ENCODE measurements at places on chromosomes 3 and 15. TPM values are rescaled to one million over a fixed set of nuclear protein-coding genes. Genes with fewer than 3 reads are reported as not detected.

- DNase-seq, result no peak
These were observed 33.8 kb downstream of the RBMS3 start for GRCh38 chr3:29314727-29315088.

DNA sequence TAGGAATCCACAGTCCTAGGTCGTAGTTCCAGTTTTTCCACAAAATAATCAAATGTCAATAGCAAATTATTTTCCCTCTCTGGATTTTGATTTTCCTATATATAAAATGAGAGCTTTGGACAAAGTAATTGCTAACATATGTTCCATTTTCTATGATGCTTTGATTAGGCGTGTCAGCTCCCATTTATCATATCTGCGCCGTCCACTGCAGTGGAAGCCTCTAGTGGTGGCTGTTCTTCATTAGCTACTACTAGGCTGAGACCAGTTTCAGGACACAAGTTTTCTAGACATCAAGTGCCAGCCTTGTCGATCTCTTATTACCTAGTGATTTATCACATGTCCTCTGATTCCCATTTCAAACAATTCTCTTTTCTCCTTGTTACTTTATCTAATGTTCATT lies 271.5 kb downstream of the TUSC7 start:
- no peak for DNase-seq

- DNase-seq, result no peak
These were observed 907 bp upstream of the HERC1 start for GRCh38 chr15:63834500-63835210.

Gene CTSH
- total RNA-seq, result 31.3 TPM

DNA sequence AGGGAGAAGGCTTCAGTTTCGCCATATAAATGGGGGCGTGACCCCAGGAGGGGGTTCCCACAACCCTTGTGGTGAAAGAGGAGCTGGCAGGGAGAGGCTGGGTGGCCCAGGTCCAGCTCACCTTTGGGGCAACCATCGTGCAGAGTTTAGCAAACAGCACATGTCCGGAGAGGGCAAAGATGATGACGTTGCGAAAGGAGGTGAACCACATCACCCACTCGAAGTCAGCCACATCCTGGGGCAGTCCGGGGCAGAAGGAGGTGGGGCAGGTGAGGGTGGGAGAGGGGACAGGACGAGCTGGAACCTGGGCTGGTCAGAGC lies 3.7 kb downstream of the HHATL start:
- peak; percentile 35 for DNase-seq

DNA sequence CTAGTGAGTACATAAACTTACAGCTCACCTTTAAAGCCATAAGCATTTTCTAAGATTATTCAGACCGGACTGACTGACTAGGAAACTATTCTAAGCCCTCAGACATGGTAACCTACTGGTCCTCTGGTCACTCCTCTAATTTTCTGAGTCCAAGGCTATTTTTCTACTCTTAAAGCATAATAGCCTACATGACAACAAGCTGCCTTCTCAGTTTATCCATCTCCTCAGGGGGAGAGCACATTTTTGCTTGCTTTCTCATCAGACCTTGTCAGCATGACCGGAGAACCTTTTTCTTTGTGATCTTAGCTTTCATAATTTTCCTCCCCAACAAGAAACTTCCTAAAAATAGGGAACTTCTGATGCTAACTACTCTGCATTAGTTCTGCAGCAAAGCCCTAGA lies 38.4 kb downstream of the UBP1 start:
- DNase-seq, result no peak

GRCh38 chr15:93050648-93051047 lies 38.4 kb downstream of the RGMA start:
- DNase-seq, result no peak

- no peak for DNase-seq
These were observed 256.1 kb downstream of the CHST2 start for GRCh38 chr3:143375698-143376097.

Measured in H1 (cell line).